ENCODE measurements at places on chromosomes 4 and X.
A peak's percentile ranks its signal among the peaks of the same experiment; 100 is the strongest.

GRCh38 chrX:96791559-96791958 lies 92.1 kb upstream of the RPA4 start:
- DNase-seq = no peak

DNA sequence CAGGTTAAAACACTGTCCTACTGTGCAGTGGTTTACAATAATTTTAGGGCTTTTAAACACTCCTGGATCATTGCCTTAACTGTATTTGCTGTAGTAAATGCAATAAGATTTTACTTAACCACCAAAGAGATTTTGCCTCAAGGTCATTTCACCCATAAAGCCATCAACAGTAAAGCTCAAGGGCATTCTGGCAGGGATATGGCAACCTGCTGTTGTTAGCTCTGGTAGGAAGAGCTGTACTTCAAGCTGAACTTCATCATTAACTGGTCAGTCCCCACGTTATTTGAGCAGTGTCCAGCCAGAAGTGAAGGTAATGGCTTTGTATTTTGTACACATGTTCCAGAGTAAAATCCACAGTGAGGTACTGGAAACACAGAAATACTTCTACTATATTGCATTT lies 26.9 kb upstream of the MAOA start:
- no peak for DNase-seq

DNA sequence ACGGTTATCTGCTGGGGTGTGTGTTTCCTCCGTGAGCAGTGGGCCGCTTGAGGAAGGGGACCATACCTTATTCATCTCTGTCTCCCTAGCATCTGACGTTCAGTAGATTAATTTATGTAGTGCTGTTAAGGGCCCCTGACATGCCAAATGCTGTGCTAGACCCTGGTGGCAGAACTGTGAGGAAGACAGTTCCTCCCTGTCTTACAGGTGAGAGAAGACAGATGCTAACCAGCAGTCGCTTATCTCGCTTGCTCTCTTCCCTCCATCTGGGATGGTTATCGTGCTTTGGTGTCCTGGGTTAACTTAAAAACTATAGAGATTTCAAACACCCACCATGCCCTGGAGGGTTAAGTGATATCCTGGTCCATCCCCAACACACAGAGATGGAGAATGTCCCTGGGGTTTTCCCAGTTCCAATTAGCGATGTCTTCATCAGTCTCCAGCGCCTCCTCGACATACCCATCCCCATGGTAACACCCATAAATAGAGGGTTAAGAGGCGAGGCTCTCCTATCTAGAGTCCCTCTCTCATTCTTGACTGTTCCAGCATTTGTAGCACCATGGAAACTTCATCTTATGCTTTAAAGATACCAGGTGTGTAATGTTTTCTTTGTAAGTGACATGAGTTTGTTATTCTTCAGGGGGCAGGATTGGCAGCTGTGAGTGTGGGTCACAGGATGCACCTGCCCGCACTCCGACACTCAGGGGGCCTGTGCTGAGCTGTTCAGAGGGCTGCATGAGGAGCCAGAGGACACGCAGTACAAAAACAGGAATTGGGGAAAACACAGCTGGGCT lies 135.2 kb downstream of the STK32B start:
- DNase-seq = no peak

DNA sequence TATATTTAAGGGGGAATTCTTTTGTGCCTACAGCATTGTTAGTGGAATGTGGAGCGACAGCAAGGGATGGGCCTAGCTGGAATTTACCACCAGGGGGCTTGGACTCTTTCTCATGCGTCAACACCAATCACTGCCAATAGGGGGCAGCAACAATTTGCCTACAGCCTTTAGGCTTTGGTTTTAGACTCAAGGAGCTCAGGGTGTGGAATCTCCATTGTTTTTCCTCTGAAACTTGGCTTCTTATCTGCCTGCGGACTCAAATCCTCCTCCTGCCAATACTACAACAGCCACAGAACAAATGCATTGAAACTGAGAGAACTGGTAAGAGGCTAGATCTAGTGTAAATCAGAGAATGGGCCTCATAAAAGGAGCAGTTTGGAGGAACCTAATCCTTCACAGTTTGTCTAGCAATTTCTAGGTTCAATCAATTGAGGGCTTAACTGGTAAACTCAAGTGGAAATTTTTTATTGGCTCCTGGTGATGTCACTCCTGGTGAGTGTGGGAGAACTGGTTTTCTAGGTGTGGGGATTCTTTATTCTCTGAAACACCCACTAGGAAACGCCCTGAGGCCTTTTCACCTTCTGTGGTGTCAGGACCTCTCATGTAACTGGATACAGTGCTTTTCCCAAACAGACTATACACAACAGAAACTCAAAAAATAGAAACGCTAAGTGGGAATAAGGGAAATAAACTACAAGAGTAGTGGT lies 27.9 kb upstream of the TMSB4X start:
- DNase-seq = no peak

- DNase-seq = no peak
Observed at GRCh38 chrX:107561468-107562215, 66.7 kb upstream of the PRPS1 start.

GRCh38 chrX:16578218-16578617 lies 71.7 kb upstream of the S100G start:
- no peak for DNase-seq

DNA sequence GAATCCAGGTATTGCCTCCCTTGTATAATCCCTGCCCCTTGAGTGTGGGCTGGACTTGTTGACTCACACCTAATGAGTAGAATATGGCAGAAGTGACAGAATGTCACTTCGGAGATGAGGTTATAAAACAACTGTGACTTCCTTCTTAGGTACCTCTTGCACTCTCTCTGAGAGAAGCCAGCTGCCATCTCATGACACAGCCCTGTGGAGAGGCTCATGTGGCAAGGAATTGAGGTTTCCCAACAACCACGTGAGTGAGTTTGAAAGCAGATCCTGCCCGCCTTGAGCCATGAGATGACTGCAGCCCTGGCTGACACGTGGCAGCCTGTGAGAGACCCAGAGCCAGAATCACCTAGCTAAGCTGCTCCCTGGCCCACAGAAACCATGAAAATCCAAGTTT lies 13.5 kb downstream of the ASB11 start:
- peak; percentile 44 for DNase-seq

DNA sequence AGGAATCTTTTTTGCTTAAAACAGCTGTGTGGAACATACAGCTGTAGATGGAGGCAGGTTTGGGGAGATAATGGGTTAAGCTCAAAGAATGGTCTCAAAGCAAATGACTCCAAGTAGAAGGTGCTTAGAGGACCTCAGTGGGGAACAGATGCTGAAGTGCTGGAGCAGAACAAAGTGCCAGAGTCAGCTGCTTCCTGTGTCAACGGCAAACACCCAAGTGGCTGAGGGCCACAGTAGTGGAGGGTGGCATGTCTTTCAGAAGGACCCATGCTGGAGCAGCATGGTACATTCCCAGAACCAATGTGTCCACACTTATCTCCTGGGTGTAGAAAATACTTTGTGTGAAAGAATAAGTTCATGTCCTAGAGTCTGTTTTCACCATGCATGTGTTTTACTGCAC lies 197.5 kb downstream of the CCNG2 start:
- no peak for DNase-seq

GRCh38 chr4:134906404-134907023 lies 704.9 kb upstream of the PABPC4L start:
- no peak for DNase-seq

DNA sequence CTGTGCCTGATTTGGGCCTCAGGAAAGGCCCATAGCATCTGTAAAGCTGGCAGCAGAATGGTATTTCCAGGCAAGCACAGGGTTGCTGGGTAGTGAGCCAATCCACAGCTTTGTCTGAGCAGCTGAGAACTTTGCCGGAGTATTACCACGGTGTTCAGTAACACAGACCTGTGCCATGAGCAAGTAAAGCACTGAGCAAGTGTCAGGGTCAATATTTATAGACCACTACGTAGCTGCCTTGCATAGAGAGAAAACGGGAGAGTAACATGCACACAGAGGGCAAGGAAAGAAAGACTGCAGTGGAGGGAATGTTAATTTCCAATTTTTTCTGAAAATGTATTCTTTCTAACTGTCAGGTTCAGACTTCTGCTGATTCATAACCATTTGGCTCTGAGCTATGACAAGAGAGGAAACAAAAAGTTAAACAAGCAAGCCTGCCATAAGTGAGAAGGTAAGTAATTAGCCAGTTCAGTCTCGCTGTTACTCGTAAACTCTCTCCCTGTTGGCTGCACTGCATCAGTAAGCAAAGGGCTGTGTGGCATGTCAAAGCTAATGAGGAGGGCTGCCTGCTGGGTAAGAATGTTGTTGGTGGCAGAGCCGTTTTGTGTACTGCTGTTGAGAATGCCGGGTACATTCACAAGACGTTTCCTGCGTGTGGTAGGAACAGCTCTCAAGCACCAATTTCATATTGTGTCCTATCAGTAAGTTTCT lies 238.1 kb downstream of the BMPR1B start:
- DNase-seq = peak; percentile 36

- no peak for DNase-seq
Observed at GRCh38 chrX:47661539-47661938, 2.6 kb upstream of the UXT start.

DNA sequence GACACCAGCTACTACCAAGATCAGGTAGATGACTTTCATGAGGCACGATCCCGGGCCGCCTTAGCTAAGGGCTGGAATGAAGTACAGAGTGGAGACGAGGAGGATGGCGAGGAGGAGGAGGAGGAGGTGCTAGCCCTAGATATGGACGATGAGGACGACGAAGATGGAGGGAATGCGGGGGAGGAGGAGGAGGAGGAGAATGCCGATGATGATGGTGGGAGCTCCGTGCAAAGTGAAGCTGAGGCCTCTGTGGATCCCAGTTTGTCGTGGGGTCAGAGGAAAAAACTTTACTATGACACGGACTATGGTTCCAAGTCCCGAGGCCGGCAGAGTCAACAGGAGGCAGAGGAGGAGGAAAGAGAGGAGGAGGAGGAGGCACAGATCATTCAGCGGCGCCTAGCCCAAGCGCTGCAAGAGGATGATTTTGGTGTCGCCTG lies 481 bp downstream of the UTP3 start:
- no peak for DNase-seq

DNA sequence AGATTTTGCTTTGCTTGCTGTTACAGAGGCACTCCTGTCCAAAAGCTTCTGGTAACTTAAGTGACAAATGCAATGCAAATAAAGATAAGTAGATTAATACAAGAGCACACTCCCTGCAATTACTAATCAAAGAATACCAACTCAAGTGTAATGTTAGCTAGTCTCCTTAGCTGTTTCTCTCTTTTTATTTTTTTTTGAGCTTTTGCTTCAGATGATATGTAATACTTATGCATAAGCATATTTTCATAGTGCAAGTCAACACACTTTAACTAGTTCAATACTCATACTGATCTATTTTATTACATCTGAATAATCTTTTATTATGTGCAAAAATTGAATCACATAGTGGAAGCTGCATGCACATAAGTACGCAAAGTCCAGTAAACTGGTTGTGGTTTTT lies 2.7 kb downstream of the SLC7A11 start:
- no peak for DNase-seq

GRCh38 chr4:101292214-101292613 lies 55.1 kb downstream of the PPP3CA start:
- DNase-seq = no peak

DNA sequence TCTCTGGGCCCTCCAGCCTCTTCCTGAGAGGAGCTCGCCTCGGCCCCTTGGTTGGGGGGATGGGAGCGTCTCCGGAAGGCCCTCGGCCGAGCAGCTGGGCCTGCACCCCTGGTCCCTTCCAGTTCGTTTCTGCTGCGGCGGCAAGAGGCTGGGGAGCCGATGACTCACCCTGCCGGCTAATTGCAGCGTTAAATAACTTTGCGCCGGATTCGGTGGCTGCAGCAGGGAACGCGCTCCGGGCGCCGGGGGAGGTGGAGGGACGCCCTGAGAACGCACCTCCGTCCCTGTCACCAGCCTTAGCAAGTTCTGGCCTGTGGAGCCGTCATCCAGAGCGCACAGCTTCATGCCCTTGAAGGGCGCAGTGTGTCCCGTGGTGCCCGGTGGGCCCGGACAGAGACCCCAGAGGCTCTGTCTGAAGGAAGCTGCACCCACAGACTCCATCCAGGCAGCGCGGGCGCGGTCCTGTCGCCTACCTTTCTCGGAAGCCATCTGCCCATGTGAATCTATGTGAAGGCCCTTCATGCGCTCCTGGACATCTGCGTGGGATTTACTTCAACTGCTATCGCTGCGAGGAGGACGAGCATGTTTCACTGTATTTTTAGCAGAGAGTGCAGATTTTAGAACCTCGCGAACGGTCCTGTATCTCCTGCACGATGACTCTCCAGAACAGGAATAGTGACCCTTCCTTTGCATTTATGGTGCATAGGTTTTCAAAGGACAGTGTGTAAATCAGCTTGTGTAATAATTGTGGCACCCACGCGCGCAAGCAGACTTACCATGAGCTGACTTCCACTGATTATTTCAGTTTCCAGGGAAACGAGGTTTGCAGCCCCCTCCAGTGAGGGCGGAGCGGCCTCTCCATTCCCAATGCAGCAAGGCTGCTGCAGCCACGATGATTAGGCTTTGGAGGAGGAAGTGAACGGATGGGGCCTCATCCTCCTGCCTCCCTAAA lies 1.7 kb upstream of the TMEM271 start:
- no peak for DNase-seq

- DNase-seq = no peak
Observed at GRCh38 chrX:118965395-118965794, 9.0 kb upstream of the LONRF3 start.

- no peak for DNase-seq
Observed at GRCh38 chrX:79268788-79269187, 98.3 kb downstream of the ITM2A start.

- no peak for DNase-seq
Observed at GRCh38 chr4:132865458-132865857, 283.6 kb upstream of the PCDH10 start.

GRCh38 chrX:13142891-13143290 lies 98.5 kb upstream of the FAM9C start:
- DNase-seq = no peak

DNA sequence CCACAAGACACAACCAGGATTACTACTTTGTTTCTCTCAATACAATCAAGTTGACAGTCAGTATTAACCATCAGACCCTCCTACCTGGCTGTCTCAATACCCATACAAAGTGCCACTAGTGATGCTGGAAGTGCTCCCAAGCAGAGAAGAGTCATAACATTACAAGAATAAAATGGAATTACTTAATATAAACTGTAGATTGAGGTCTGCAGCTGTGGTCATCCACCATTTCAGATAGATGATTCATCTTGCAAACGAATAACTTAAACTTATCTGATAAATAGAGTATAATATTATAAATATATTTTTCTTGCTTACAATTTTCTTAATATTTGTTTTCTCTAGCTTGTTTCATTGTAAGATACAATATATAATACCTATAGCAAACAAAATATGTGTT lies 1034.2 kb upstream of the PCDH10 start:
- DNase-seq = no peak

DNA sequence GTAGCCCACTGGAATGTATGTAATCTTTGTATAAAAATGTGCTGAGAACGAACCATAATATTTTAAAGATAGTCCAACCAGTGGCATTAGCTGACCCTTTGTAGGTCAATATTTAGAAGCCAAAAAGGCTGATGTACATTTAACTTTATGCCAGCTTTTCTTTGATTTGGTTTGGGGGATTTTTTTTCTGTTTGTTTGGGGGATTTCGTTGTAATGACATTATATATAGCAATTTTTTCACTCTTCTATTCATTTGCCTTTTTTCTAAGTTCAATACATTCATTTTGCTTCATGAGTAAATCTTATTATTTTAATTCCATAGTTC lies 382.0 kb upstream of the NOCT start:
- DNase-seq = no peak

Measured in right cardiac atrium (tissue), 5 donors.